ENCODE measurements at places on chromosomes 13 and 19.

- DNase-seq: no peak
Measured at GRCh38 chr13:82165396-82166174, 1716.7 kb downstream of the SLITRK1 start.

GRCh38 chr13:28409648-28410047 is 85.3 kb downstream of the FLT1 start:
- DNase-seq: no peak

- no peak for DNase-seq
Measured at GRCh38 chr13:36737524-36738083, 63.8 kb downstream of the SERTM1 start.

DNA sequence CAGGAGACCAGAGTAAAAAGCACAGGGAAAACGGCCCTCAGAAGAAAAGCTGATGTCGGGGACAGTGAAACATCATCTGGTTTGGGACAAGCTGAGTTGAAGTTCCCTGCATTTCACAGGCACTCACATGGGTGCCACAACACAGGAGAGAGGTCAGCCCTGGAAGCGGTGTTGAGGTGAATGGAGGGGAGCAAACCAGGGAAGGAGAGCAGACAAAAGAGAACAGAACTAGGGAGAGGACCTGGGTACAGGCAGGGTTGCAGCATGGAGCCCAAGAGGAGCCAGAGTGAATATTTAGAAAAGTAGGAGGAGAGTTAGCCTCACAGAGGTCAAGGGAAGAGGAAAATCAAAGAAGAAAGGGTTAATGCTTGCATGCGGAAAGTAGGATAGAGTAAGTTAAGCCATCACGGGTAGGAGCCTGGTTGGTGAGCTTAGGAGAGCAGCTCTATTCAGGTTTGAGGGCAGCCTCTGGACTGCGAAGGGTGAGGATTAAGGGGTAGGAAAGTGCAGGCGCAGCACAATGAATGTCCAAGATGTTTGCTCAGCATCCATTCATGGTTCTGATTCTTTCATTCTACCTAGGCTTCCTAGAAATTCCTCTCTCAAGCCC is 15.5 kb downstream of the FAM216B start:
- no peak for DNase-seq

- peak; percentile 76 for DNase-seq
Measured at GRCh38 chr19:40464059-40465024, 1.2 kb downstream of the BLVRB start.

- no peak for DNase-seq
Measured at GRCh38 chr13:101698400-101698799, 245.9 kb downstream of the ITGBL1 start.

GRCh38 chr13:57270493-57270892 is 103.5 kb downstream of the PRR20E start:
- DNase-seq: no peak

DNA sequence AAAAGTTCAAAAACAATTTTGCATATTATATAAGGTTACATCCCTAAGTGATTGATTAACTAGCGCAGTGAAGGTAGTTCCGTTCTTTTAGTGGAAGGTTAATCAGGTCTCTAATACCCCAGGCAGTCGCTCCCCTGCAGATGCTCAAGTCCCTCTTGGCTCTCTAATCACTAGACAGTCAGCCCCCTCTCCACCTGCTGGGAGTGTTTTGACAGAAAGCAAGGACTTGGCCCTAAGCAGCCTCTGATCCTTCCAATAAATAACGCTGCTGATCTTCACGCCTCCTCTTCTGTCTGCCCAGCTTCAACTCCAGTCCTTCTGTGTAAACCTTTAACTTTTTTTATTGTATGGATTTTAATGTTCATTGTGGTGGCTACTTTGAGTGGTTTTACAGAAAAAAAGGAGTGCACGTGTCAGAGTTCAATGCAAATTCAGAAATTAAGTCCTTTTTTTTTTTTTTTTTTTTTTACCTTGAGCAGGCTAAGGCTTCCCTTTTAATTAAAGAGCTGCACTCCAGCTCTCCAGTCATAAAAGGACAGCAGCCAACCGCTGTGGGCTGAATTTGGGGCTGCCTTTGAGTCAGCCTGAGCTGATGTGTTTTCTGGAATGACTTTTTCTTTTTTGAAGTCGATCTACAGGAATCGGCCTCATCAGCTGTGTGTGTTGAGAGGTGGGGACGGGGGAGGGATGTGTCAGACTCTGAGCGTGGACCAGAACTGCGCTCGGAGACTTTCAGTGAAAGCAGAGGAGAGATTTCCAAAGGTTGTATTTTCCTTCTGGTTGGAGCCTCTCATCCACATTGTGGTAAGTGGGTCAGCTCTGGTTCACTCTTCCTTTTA is 33.8 kb upstream of the MYO16 start:
- DNase-seq: no peak

GRCh38 chr19:7268705-7269098 is 25.5 kb downstream of the INSR start:
- DNase-seq: no peak

GRCh38 chr19:13872695-13873389 is 4.1 kb upstream of the NANOS3 start:
- peak; percentile 44 for DNase-seq

DNA sequence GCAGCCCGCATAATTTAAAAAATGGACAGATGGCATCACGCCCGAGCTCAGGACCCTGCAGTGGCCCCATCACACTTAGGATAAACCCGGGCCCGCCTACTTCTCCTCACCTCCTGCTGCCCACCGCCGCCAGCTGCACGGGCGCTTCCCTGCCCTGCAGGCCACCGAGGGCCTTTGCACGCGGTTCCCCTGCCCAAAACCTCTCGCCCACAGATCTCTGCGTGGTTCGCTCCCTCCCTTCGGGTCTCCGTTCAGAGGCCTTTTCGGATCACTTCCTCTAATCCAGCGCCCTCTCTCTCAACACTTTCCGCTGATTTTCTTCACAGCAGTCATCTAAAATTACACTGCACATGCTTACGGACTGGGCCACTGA is 1.8 kb downstream of the SHISA7 start:
- no peak for DNase-seq

DNA sequence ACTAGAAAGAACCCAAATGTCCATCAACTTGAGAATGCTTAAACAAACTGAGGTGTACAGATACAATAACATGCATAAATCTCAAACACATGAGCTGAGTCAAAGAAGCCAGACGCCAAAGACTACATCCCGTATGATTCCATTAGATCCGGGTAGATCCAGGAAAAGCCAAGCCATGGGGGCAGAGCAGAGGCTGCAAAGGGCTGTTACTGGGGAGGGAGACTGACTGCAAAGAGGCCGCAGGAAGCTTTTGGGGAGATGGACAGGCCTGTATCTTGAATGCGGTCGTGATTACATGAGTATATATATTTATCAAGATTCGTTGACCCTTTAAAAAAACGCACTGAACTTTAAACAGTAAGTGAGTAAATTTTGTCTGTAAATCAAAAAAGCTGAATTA is 28.7 kb downstream of the GGACT start:
- DNase-seq: no peak

DNA sequence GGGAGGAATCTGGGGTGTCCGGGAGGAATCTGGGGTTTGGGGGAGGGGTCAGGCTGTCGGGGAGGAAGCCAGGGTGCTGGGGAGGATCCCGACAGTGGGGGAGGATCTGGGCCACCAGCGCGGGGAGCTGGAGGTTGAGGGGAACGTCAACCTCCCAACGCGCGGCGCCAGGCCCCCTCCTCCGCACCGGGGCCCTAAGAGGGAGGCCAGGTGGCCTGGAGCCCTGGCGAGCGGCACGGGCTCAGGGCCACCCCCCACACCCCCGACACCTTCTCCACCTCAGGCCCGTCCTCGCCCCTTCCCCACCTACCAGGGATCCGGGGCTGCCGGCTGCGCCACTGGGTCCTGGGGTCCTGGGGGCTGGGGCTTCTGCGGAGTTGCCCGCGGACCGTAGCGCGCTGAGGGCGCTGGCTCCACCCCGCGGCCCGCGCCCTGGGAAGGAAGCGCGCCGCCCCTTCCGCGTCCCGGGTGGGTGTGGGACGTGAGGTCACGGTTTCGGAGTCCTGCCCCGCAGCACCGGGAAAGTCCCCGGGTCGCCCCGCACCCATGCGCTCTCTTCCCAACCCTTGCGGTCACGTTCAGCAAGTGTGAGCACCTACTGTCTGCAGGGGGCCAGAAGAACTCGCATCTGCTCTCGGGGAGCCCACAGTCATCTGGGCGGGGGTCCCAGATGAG is at the start of gene TICAM1:
Gene TICAM1, minus strand, starts transcription at position 409 of the 675 bp plus-strand sequence. CDS start 13,335 bp downstream, outside the sequence.
- peak; percentile 80 for DNase-seq

DNA sequence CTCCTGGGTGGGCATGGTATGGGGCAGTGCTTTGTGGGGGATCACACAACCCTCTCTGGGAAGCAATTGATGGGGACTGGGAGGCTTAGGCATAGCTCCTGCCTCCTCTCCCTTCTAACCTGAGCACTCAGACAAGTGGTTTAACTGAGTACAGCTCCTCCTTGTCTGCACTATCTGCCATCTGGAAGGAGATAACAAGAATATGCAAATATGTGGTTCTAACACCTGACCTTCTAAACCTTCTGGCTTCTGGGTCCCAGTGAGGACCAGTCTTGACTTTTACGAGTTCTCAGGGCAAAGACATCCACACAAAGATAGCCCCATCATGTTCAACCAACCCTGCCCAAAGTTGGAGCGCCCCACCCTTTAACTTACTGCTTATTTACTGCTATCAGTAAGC is 381.0 kb upstream of the TSHZ3 start:
- DNase-seq: no peak

DNA sequence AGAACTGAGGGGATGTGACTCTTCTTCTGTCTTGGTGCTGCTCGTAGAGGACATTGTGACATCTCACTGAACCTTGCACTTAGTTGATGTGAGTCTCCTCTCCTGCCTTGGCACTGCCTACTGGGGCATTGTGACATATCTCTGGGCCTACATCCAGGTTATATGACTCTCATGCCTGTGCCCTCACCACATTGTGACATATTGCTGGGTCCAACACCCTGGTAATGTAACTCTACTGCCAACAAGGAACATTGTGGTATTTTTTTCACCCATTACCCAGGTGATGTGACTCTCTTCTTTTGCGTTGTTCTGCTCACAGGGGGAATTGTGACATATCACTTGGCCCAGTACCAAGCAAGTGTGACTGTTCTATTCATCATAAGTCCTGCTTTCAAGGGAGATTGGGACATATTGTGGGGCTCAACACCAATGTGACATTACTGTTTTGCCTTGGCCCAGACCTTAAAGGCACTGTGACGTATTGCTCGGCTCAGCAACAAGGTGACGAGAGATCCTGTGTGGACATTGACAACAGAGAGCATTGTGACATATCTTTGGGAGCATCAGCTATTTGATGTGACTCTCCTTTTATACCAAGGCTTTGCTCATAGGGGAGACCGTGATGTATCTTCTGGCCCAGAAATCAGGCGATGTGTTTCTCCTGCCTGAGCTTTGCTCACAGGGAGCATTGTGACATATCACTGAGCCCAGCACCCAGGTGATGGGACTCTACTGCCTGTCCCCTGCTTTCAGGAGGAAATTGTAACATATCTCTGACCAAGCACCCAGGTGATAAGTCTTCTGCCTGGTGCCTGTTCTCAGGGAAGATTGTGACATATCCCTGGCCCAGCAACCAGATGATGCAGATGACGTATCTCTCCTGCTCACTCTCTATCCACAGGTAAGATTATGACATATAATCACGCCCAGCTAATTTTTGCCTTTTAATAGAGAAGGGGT is 12.2 kb upstream of the ZNF429 start:
- no peak for DNase-seq
